ENCODE measurements at places on chromosomes 12 and 14.

- no peak for DNase-seq
These were observed 269.2 kb upstream of the DAAM1 start for GRCh38 chr14:58919217-58919616.

GRCh38 chr12:83210933-83211332 lies 524.2 kb downstream of the TMTC2 start:
- DNase-seq = no peak

- no peak for DNase-seq
These were observed 164.9 kb downstream of the ETV6 start for GRCh38 chr12:11814374-11814773.

DNA sequence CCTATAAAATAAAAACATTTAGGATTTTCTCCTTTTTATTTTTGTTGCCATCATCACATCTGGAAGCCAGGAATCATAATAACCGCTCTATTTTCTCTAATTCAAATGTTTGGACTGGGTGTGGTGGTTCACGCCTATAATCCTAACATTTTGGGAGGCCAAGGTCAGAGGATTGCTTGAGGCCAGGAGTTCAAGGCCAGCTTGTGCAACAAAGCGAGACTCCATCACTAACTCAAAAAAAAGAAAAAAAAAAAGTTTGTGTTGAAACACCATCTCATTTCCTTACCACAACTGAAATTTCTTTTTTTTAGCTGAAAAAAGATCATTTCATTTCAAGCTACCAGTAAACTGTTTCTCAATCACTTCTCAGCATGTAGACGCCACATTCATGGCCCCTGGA lies 8.8 kb upstream of the BAZ1A start:
- no peak for DNase-seq

- DNase-seq = peak; percentile 40
These were observed 23.9 kb downstream of the STX2 start for GRCh38 chr12:130815028-130815741.

DNA sequence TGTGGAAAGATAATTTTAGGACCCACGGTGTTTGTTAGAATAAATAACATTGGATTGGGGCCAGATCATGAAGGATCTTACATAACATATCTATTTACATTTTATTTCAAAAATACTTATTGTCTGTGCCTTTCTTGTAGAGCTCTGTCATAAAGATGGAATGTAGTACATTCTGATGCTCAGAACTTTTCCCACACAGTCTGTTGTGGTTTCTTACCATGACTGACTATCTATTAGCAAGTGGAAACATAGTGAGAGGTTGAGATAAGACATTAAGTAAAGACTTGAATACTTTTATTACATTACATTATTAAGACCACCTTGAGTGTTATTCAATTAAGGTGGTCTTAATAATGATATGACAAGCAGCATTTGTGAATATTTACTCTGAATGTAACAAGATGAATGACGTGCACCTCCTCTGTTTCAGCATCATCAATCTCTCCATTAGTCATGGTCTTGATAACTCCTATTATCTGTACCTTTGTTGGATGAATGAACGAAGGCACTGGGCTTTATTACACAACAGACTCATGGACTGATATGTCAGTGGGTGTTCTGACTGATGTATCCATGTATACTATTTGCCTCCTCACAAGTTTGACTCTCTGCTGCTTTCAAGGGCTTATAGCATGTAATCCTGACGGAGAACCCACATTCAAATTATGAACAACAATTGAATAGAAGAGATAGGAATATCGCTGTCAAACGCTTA lies 883.0 kb upstream of the FLRT2 start:
- DNase-seq = no peak

DNA sequence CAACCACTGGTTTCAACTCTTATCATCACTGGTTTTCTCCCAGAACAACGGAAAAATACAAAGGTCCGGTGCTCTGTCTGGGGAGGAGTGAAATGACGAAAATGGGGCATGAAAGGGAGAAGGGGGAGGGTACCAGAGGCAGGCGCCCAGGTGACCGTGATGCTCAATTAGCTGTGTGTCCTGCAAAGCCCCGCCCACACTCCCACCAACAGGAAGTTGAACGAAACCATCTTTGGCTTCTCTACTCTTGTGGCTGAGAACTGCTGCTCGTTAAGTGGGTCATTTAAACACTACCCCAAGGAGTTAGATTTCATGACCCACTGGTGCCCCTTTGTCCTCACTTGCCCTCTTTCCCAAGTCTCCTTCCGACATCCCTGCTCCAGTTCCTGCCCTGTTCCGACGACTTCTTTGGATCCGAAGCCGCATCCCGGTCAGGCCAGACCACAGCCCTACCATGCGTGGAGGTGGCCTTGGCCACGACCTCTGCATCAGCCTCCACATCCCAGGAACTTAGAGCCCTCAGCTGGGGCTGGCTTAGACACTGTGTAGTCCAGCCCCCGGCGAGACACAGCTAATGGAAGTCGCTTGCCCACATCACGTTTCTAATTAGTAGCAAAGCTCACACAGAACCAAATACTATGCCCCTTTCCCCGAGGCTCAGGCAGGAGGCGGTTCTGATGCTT lies 11.4 kb upstream of the LRTM2 start:
- no peak for DNase-seq

DNA sequence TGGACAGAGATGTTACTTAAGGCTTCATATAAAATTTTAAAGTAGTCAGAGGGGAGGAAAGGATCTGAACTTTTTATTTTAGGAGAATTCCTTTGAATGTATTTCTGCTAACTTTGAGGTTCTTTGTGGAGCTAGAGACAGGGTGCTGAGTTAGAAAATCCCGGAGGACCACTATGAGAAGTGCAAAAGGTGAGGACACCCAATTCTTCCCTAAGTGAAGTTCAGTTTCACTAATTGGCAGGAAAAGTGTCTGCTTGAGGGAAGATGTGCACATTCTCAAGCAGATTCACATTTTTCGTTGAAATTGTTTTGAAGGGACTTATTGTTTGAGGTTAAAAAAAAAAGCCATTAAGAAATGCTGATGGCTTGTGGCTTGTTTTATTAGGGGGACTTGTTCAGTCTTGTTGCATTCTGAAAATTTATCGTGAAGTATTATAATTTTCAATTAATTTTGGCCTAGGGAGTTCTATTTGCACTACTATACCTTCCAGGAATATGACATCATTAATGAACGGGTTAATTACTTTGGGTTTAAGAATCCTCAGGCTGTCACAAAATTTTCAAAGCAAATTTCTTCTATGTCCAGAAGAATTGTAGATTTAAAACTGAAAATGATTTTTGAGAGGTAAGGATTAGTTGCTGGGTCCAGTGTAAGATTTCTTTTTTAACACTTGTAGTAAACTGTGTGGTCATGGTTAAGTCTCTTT lies 1.8 kb downstream of the PCNX1 start:
- DNase-seq = no peak
